Stimulated activated CD4-positive, alpha-beta T cell treated with anti-CD3 and anti-CD28 coated beads, TNF-alpha, amount 100 ng/mL, for 24 hours (primary cell): ENCODE measurements at places on chromosomes 7 and 10.

- no peak for DNase-seq
These were observed 396.4 kb upstream of the AKR1E2 start for GRCh38 chr10:4429571-4429970.

DNA sequence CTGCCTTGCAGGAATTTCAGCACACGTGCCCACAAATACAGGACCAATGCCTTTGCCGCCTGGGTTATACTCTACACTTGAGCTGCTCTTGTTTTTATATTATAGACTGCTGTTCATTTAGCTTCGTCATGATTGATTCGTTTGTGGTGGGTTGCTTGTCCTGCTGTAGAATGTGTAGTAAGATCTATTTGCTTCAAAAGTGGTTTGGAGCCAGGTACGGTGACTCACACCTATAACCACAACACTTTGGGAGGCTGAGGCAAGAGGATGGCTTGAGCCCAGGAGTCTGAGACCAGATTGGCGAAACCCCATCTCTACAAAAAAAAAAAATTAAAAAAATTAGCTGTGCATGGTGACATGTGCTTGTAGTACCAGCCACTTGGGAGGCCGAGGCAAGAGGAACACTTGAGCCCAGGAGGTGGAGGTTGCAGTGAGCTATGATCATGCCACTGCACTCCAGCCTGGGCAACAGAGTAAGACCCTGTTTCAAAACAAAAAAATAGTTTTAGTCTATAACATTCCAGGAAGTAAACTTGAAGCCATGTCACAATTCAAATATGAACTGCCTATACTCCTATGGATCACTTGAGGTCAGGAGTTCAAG is 9.0 kb upstream of the RHBDD2 start:
- no peak for DNase-seq

DNA sequence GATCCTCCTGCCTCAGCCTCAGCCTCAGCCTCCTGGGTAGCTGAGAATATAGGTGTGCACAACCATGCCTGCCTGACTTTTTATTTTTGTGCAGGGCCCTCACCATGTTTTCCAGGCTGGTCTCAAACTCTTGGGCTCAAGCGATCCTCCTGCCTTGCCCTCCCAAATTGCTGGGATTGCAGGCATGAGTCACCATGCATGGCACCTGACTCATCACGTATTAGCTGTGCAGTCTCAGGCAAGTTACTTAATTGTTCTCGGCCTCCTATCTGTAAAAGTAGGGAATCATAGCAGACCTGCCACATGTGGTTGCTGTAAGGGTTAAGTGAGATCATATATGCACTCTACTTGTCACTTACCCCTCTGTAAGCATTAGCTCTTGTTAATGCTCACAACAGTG is 117.2 kb downstream of the ANLN start:
- no peak for DNase-seq

- DNase-seq = no peak
These were observed 115.7 kb downstream of the ICA1 start for GRCh38 chr7:8146106-8146787.

GRCh38 chr10:92627845-92628480 is 35.0 kb downstream of the KIF11 start:
- DNase-seq = no peak

GRCh38 chr7:129231666-129232065 is 6.8 kb downstream of the AHCYL2 start:
- no peak for DNase-seq

DNA sequence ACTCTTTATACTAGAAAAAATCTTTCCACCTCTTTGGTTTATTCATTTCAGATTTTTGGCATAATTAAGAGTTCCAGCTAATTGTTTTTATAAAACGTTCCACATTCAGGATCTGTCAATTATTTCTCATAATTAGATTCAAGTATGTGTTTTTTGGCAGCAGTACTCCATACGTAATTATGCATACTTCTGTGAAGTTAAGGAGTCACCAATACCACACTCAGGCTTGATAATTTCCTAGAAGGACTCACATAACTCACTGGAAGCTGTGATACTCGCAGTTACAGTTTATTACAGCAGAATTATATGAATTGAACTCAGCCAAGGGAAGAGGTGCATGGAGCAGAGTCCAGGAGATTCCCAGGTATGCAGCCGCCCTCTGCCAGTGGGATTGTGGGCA is 290.5 kb upstream of the AKR1E2 start:
- no peak for DNase-seq

DNA sequence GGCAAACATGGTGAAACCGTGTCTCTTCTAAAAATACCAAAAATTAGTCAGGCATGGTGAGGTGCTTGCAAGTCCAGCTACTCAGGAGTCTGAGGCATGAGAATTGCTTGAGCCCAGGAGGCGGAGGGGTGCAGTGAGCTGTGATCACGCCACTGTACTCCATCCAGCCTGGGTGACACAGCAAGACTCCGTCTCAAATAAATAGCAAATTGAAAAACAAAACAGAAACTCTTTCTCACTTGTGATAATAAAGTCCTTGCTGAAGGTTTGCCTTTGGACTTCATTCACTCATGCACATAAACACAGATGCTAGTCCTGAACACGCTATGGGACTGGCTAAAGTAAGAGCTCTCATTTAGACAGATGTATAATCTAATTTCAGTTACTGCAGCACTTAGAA is 37.6 kb downstream of the ANK3 start:
- no peak for DNase-seq

GRCh38 chr10:110458266-110458920 is 39.3 kb upstream of the DUSP5 start:
- no peak for DNase-seq

DNA sequence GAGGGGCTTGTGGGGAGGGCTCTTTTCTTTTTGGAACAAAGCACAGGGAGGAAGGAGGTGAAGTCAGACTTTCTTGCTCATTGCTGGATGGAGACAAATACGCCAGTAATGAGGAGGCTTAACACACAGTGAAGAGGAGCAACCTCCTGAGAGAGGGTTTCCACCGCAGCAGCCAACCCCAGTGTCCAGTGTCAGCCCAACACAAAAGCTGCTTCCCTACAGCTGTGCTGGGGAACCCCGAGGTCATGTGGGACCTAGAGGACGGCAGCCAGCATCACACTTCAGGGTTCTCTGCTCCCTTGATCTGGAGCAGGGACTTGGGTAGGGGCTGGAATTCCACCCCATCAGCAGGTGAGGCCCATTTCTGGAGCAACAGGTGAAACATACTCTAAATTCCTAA is 7.7 kb downstream of the BLNK start:
- no peak for DNase-seq

GRCh38 chr10:119206603-119207365 is 587 bp upstream of the GRK5 start:
- DNase-seq = peak; percentile 69

DNA sequence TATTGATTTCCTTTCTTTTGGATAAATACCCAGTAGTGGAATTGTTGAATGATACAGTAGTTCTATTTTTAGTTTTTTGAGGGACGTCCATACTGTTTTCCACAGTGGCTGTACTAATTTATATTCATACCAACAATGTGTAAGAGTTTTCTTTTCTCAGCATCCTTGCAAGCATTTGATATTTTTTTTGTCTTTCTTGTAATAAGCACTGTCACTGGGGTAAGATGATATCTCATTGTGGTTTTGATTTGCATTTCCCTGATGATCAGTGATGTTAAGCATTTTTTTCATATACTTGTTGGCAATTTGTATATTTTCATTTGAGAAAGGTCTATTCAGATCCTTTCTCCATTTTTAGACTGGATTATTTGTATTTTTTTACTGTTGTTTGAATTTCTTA is 308.7 kb downstream of the PTEN start:
- DNase-seq = no peak

DNA sequence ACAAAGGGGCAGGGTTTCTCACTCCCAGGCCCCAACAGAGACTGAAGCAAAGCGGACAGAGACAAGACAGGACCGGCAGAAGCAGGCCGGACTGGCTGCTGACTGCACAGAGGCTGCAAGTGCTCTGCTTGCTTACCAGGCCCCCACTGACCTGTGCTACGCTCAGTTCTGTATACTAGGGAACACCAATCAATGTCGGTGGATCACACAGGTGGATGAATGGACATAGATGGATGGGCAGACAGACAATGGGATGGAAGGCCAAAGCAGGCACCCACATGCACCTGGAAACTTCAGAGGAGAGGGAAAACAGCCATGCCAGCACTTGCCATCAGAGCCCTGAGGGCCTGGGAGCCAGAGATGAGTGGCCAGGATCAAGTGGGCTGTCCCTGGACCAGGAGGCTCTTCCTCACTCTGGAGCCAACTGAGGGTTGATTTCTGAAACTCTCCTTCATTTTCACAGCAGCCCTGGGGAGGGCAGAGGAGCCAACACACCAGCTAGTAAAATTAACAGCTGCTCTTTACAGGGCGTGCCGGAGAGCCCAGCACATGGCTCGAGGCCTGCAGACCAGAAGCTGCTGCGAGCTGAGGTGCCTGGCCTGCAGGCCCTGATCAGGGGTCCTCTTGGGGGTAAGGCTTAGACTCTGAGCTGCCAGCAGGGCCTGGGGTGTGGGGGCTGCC is 243.6 kb downstream of the KCNMA1 start:
- no peak for DNase-seq

DNA sequence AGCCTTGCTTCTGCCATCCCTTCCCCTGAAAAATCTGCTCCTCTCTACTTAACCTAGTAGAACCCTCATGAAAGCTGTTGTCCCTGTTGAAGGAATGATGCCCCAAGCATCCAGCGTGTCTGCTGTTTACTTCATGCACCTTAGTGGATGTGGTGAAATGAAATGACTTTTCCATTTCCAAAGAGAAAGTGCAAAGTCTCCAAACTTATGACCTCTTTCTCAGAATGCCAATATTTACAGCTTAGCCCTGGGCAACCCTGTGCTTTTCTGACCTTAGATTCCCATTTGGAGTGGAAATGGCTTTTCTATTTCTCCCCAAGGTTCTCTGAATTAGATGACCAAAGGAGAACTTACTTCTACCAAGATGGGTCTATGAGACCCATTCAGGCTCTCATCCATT is 256.9 kb downstream of the KCNMA1 start:
- no peak for DNase-seq

DNA sequence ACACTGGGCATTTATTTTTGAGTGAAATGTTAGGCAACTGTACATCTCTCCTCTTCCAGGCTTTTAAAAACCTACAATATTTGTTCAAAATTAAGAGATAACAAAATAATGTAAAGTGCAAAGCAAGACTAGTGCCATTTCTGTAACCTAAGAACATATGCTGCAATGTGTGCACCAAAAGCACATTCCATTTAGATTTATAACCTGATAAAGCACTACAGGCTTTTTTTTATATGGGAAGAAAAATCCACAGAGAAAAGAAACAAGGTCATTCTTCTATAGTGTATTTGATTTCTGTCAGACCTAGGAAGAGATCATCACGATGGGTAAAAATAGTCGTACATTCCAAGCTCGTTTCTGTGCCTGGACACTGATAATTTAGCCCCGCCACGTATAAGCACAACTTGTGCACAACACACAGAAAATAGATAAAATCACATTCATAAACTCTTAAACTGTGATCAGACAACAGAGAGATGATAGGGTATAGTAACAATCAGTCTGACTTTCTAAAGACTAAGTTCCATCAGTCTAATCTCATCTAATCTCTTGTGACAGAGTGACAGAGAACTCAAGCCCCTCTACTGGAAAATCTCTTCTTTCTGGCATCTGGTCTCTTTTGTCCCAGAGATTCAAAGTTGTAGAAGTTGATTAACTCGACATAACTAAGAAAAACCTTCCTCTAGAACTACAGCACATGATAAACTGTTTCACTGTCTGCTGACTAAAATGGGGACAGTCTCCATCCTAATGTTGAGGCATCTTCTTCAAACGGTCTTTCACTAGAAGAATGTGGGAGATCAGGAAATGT is 6.7 kb downstream of the LAMB1 start:
- DNase-seq = no peak

GRCh38 chr10:105161767-105162166 is 520.7 kb downstream of the SORCS3 start:
- DNase-seq = no peak

DNA sequence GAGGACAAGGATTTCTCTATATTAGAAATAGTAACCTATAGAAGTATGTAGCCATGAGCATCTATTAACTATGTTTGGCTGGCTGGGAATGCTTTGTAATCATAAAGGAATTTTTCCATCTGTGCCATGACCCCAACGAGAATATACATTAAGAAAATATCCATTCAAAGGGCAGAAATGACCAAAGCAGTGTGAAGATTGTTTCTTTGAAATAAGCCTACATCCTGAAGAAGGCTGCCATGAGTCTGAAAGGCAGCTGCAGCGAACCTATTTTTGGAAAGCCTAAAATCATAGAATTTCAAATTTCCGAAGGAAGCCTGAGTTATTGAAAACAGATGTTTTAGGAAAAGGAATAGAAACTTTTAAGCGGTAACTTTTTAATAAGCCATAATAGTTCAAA is 244.2 kb upstream of the FOXK1 start:
- no peak for DNase-seq

DNA sequence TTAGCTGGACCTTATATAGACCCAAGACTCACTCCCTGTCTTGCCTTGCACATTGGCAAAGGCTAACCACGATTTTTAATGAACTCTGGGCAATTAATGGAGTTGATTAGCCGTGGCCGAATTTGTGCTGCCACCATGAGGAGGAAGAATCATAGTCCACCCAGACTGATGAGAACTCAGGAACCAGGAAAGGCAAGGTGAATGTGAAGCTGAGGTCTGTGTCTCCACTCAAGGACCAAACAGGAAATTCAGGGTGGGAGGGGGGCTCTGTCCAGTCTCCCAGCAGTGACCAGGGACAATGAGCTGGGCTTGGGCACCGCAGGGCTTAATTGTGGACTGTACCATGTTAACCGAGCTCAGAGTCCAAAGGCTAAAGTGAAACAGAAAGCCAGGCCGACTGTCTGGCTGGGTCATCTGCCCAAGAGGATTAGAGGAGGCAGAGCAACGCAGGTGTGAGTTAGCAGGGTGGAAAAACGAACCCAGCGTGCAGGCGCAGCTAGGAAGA is 127.0 kb upstream of the JCAD start:
- DNase-seq = no peak

DNA sequence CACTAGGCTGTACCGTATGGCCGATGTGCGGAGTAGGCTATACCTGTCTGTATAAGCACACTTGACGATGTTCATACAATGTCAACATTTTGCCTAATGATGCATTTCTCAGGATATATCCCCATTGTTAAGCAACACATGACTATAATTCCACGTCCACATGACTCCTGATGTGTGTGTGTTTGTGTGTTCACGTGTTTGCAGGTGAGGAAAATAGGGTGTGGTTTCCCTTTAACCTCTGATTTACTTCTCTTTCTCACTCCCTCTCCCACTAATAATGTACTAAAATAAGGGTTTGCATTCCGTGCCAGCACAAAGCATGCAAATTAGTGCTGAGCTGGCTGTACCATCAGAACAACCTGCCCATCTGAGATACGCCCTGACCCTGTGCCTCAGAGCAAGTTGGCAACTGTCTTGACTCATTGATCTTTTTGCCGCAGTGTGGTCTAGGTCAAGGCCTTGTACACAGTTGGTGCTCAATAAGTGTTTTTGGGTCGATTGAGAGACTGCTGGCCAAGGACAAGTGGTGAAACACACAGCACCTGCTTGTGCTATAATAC is 64.6 kb upstream of the DOCK1 start:
- no peak for DNase-seq

- DNase-seq = peak; percentile 28
These were observed 145.1 kb downstream of the SEMA3D start for GRCh38 chr7:85041605-85042216.

- DNase-seq = no peak
These were observed 136.7 kb downstream of the PLPP4 start for GRCh38 chr10:120593693-120594092.

- DNase-seq = no peak
These were observed 799.9 kb downstream of the TNS3 start for GRCh38 chr7:46781901-46782439.
